Hypothalamus (tissue), 51 donors: ENCODE measurements at places on chromosomes 11 and 22.

DNA sequence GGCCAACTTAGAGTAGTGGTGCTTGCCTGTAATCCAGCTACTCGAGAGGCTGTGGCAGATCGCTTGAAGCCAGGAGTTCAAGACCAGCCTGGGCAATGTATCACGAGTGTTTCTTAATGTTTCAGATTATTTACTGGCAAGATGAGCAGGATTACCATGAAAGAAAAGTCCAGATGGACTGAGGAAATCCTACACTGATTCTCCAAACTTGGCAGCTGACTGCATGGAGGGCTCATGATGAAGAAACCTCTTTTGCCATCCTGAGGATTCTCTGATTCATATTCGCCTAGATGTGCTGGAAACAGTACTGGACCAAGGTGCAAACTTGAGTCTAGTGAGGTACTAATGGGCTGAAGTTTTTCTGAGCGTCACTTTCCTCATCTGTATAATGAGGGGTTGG is 2.8 kb upstream of the SIDT2 start:
- no peak for DNase-seq

DNA sequence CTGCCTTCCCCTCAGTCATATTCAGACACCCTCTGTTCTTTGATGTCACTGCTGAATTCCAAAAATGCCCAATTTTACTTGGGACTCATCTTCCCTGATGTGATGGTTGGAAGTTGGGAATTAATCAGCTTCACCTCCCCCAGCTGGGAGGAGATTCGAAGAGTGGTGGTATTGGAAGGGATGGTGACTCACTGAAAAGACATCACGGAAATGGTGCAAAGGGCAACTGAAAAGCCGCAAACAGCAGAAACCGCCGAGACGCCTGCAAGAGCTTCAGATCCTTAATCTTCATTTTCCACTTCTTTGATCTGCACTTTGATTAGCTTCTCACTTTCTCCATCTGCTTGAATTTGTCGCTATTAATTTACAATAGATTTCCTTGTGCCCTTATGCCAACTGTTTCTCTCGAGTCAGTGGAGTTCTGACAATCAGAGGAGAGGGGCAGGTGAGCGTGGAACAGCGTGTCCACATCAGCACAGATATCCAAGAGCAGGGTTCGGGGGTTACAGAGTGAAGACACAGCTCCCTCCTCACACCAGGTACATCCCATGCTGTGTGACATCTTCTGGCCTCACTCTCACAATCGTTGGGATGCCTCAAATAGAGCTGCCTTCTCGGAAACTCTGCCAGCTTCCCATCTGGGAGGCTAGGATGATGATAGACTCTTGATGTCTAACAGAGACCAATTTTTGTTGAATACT is 325.4 kb downstream of the BRD1 start:
- no peak for DNase-seq

DNA sequence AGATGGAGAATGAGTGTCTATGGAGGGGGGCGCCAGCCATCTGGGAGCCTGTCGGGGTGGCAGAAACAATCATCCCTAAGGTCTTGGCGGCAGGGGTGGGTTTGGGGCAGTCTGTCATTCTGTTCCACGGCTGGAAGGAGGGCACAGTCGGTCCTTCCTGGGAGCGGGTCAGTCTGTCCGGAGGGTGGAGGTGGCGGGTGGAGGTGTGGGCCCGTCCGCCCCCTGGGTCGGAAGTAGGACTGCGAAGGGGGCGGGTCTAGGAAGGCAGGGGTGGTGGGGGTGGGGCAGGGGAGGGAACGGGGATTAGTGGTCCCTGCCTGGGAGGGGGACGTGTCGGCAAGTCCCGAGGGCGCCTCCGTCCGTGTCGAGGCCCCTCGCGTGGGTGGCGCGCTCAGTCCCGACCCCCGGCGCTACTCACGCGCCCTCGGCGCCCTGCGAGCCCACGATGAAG is 461 bp downstream of the TBC1D10A start:
- DNase-seq: no peak

DNA sequence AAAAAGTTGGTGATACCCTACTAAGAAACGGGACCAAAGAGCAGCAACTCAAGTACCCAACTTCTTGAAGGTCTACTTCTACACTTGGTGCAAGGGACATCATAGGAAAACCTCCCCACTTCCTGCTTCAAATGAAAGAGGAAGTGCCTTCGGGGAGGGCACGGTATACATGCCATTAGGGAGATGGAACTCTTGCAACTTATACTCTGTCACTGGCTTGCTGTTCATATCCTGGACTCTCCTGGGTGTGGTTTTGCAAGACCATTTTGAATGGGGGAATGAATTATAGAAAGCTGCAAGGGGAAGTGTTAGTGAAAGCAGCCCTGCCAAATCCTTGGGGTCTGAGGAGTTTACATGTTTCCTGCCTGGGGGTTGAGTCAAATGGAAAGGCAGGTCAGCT is 41.9 kb downstream of the CSNK2A3 start:
- no peak for DNase-seq

DNA sequence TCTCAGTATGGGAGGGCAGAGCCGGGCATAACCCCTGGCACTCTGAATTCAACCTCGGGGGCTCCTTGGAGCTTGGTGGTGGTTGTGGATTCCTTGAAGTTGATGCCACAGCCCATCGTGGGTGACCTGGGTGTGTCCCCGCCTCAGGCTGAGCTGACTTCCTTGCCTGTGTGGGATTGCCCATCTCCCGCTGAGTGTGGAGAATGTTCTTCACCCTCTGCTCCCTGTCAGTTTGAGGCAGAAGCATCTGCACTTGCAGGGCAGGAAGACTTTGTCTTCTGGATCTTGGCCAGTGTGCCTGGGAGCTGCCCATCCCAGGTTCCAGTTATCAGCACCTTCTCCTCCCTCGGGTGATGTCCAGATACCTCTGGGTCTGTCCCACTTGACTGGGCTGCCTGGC is 25.3 kb downstream of the CD82 start:
- no peak for DNase-seq

DNA sequence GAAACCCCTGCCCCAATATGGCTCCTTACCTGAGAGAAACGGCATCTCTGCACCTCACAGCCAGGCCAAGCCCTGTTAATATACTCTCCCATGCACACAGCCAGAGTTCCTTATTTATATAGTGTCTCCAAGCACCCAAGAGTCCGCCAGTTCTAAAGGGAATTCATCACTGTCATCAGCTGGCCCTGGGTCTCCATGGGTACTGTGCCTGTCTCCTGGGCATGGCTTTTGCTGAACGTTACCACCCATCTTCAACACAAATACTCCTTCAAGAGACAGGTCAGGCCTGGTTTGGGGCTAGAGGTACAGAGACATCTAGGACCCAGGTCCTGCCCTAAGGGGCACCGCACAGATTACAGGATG is 1.6 kb upstream of the ATG16L2 start:
- DNase-seq: no peak

DNA sequence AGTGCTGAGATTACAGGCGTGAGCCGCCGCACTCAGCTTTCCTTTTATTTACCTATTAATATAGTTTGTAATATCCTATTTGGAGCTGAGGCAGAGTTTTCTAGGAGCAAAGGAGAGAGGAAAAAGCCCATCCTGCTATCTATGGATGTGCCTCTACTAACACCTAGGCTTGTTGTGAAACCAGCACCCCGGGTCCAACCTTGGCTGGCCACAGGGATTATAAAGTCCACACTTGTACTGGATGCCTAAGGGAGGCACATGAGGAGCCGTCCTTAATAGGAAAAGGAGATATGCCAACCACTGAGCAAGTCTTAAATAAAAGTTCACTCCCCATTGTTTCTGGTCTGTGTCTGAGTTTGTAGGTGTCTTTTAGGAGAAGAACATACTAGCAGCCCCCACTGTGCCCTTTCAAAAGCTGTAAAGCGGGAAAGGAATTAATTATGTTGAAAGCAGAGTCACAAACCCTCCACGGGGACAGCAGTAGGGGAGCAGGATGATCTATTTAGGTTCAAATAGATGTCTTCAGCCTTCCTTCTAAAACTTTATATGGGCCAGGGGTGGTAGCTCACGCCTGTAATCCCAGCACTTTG is 29.3 kb downstream of the RRP7A start:
- no peak for DNase-seq

DNA sequence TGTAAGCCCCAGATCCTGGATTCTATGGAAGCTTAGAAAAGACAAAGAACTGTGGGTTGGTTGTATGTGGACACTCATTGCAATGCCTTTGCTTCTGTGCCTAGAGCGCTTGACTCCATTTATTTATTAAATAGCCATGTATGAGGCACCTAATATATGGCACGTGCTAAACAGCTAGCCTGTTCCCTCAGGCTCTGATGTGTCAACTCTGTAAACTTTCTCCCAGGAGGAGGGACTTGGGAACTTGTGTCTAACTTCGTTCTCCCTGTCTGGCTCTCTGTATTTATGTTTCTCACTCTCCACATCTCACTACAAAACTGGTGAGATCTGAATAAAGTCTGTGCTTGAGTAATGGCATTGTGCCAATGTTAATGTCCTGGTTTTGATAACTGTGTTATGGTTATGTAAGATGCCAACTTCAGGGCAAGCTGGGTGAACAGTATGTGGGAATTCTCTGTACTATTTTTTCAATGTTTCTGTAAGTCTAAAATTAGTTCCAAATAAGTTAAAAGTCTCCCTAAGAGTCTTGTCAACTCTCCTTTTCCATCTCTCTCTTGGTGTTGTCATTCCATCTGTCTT is 34.1 kb upstream of the ZBTB16 start:
- no peak for DNase-seq

GRCh38 chr11:2378527-2379210 is 1.6 kb downstream of the CD81 start:
- DNase-seq: no peak

GRCh38 chr11:43746670-43747069 is 66.1 kb downstream of the HSD17B12 start:
- no peak for DNase-seq

- no peak for DNase-seq
Measured at GRCh38 chr11:69416143-69416515, 65.3 kb upstream of the LINC01488 start.

DNA sequence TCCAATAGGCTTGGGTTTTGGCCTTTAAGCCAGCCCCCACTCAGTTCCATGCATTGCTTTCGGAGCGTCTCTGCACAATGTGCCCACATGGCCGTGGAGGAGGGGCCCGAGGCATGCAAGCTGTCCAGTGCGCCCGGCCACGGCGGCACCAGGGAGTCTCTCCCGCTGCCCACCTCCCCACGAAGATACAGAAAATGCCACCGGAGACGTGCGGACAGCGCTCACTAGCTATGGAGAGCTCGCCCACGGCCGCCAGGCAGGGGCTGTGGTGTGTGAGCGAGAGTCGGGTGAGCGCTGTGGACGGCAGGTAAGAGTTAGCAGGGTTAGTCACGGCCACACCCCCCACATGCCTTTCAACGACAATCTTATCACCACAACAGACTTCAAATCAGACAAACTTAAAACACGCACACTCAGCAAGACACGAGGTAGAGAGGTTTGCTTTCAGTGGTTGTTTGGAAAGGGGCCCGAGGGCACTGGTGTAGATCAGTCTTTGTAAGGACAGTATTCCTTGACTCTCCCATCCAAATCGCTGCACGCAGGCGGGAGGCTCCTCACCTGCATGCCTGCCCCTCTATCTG is 18.7 kb upstream of the BID start:
- no peak for DNase-seq

GRCh38 chr11:27201454-27202302 is 161.1 kb downstream of the BBOX1 start:
- no peak for DNase-seq

DNA sequence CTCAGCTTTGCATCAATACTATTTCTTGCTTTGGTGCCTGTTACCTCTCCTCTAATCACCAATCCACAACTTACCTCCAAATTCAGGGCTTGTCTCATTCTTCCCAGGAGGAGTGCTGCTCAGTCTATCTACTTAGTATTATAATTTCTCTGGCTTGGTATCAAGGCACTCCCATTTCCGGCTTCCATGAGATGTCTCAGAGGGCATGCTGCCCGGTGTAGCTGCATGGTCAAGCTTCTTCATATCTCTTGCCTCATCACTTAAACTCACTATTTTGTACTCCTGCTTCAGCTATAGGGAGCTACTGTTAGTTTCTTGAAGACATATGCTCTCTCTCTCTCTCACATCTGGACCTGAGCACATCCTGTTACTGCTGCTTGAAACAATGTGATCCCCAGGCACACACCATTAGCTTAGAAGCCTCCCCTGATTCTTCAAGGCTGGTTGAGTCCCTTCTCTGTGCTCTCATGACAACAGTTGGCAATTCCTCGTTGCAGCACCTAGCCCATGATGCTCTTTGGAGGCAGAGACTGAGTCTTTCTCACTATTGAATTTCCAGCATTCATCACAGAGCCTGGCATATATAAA is 182.8 kb upstream of the SYN3 start:
- no peak for DNase-seq

GRCh38 chr11:119295178-119295577 is 21.8 kb downstream of the MCAM start:
- no peak for DNase-seq

GRCh38 chr11:128498721-128499245 is 88.6 kb downstream of the ETS1 start:
- no peak for DNase-seq

GRCh38 chr11:6587360-6587953 is 16.0 kb downstream of the RRP8 start:
- no peak for DNase-seq

- DNase-seq: no peak
Measured at GRCh38 chr22:33842421-33843094, 77.7 kb downstream of the LARGE1 start.

- no peak for DNase-seq
Measured at GRCh38 chr11:133988686-133989410, 32.1 kb upstream of the IGSF9B start.

- no peak for DNase-seq
Measured at GRCh38 chr22:48953103-48953720, 874.5 kb downstream of the BRD1 start.

DNA sequence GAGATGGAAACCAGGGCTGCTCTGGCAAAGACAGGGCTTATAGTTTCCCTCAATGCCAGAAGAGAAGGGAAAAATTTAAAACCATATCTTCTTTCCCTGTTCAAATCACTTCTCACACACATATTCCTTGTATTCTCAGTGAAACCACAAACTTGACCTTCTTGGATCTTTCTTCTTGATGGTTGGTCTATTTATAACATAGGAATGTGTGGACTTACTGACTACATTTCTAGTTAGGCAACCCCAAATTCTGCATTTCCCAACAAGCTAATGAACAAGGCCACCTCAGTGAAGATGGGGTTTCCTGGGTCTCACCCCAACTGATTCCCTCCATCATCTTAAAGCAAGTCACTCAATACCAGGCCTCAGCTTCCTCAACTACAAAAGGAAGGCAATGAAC is 3.8 kb upstream of the QSER1 start:
- DNase-seq: no peak

DNA sequence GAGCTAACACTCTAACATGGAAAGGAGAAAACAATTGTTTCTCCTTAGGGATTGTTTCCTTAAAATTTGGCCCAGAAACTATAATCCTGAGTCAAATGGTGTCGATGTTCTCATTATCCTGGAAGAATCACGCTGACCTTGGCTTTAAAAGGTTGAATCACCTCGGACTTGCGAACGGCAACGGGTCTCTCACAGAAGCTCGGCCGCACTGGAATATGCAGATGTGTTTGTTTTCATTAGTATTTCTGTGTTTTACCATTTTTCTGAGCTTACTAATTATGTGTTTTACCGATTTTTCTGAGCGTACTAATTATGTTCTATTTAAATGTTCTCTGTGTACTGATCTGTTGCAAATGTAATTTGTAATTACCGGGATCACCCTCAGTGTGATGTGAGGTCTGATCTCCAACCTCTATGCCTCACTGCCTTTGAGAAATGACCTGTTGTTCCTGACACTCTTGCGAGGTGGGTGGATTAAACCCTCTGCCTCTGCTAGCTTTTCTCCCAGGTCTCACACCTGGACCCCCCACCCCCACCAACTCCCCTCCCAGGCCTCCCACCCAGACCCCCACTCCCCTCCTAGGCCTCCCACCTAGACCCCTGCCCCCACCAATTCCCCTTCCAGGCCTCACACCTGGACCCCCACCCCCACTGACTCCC is 38.3 kb upstream of the BRSK2 start:
- DNase-seq: no peak
